Endodermal cell (in vitro differentiated cells): ENCODE measurements at places on chromosomes 7 and 10. TPM values are rescaled to one million over a fixed set of nuclear protein-coding genes. Genes with fewer than 3 reads are reported as not detected.
A peak's percentile ranks its signal among the peaks of the same experiment; 100 is the strongest.

DNA sequence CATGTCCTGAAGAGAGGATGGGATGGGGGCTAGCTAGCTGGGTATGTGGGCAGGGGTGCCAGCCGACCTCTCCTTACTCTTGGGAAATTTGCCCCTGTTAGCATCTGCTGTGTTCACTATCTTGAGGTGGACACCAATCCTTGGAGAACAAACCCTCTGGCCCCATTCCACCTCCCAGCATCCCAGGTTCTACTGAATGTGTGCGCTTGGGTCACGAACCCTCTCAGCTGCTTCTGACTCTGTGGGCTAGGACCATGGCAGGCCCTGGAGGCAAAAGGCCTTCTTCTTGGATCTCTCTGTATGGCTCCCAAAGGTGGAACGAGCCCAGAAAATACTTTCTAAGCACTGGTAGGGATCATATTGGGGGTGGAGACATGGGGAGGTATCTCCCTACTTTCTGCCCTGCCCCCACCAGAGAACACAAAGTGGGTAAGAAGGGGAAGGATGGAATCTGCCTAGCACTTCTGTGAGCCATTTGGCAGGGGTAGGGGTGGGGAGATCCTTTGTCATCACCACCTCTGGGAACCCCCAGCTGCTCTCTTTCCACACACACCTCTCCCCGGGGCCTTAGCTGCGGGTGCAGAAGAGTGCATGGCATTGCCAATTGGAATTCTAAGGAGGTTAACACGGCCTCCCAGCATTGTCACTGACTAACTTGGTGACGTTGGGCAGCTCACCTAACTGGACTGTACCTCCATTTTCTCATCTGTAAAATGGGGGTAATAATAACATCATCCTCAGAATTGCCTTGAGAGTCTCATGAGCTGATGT, 7.7 kb downstream of the UNC5B start:
- no peak overlapping the region for H3K27ac ChIP-seq
- peaks cover 17% of the 10 kb centered on the region for H3K4me1 ChIP-seq
- no peak overlapping the region for H3K4me3 ChIP-seq

- no peak overlapping the region for H3K4me3 ChIP-seq
- no peak for DNase-seq
- H3K4me1 ChIP-seq: peaks cover 4% of the 10 kb centered on the region
- H3K27ac ChIP-seq: no peak overlapping the region
- H3K36me3 ChIP-seq: peaks cover 53% of the 10 kb centered on the region
- H3K27me3 ChIP-seq: no peaks in the 10 kb centered on the region
Measured at GRCh38 chr10:77836299-77836820, 90.2 kb downstream of the DLG5 start.

HIF1AN gene
- 38.3 to 51.8 TPM (median 50.2 TPM) in 3 replicates for total RNA-seq

DNA sequence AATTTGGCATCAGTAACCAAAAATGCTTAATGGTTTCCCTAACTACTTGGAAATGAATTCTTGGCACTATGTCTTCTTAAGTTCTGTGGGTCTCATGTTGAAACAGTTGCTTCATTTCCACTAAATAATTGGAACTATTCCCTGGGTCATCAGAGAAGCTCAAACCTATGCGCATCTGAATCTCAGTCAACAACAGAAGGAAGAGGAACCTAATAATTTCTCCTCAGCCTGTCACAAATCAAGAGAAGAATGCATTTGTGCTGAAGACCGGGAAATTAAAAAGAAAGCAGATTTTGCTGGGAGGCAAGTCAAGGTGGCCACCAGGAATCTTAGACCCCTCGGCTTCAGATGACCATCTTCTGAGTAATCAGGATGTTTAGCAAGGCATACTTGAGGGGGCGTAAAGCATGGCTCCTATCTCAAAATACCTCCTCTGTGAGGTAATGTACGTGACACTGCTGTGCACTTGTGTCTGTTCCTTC, 41.4 kb downstream of the TOMM7 start:
- H3K4me3 ChIP-seq: no peak overlapping the region
- no peak overlapping the region for H3K27ac ChIP-seq
- no peak for DNase-seq
- no peaks in the 10 kb centered on the region for H3K27me3 ChIP-seq
- peaks cover 25% of the 10 kb centered on the region for H3K4me1 ChIP-seq

- no peak overlapping the region for H3K27ac ChIP-seq
- no peak overlapping the region for H3K4me3 ChIP-seq
- H3K36me3 ChIP-seq: no peaks in the 10 kb centered on the region
Measured at GRCh38 chr10:98815039-98815885, 368.5 kb upstream of the HPS1 start.

GRCh38 chr7:29793507-29793906, 12.8 kb upstream of the WIPF3 start:
- H3K36me3 ChIP-seq: no peaks in the 10 kb centered on the region
- no peak overlapping the region for H3K27ac ChIP-seq
- no peaks in the 10 kb centered on the region for H3K27me3 ChIP-seq
- H3K4me3 ChIP-seq: peak overlapping the region; percentile 39
- peaks cover 5% of the 10 kb centered on the region for H3K4me1 ChIP-seq

DNA sequence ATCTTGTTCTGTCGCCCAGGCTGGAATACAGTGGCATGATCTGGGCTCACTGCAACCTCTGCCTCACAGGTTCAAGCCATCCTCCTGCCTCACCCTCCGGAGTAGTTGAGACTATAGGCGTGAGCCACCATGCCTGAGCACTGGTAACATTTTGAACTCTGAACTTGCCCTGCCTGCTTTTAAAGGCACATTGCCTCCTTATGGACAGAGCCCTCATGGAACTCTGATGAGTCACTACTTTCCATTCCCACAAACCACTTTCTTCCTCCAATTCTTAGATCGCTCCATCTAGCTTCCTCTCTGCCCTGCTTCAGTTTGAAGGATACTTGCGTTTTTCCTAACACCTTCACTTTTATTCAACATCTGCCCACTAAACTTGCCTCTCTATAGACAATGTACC, 38.1 kb downstream of the PRPS1L1 start:
- no peaks in the 10 kb centered on the region for H3K4me1 ChIP-seq
- no peak overlapping the region for H3K27ac ChIP-seq
- H3K27me3 ChIP-seq: no peaks in the 10 kb centered on the region
- no peak overlapping the region for H3K4me3 ChIP-seq

- no peaks in the 10 kb centered on the region for H3K4me1 ChIP-seq
- no peak overlapping the region for H3K4me3 ChIP-seq
- H3K27ac ChIP-seq: no peak overlapping the region
Measured at GRCh38 chr10:48500771-48501170, 104.1 kb downstream of the ARHGAP22 start.

GRCh38 chr7:30564243-30564892, 30.3 kb upstream of the GARS1 start:
- H3K4me1 ChIP-seq: no peaks in the 10 kb centered on the region
- no peak overlapping the region for H3K4me3 ChIP-seq
- peak; percentile 97 for DNase-seq
- no peak overlapping the region for H3K27ac ChIP-seq
- H3K27me3 ChIP-seq: peaks cover 84% of the 10 kb centered on the region
- no peaks in the 10 kb centered on the region for H3K36me3 ChIP-seq

PHYHIPL gene
- total RNA-seq: 0.32 and 0.68 TPM in 2 replicates

TAS2R3 gene
- total RNA-seq: 1.4 and 1.6 TPM in 2 replicates

TMEM225B gene
- 2.3 to 3.3 TPM (median 3.2 TPM) in 3 replicates for total RNA-seq

GRCh38 chr7:24017519-24017918, 266.5 kb upstream of the NPY start:
- no peaks in the 10 kb centered on the region for H3K27me3 ChIP-seq
- DNase-seq: no peak
- H3K4me3 ChIP-seq: no peak overlapping the region
- H3K4me1 ChIP-seq: no peaks in the 10 kb centered on the region
- no peak overlapping the region for H3K27ac ChIP-seq
- no peaks in the 10 kb centered on the region for H3K36me3 ChIP-seq

AGMO gene
- 1.9 and 2.2 TPM in 2 replicates for total RNA-seq

DNA sequence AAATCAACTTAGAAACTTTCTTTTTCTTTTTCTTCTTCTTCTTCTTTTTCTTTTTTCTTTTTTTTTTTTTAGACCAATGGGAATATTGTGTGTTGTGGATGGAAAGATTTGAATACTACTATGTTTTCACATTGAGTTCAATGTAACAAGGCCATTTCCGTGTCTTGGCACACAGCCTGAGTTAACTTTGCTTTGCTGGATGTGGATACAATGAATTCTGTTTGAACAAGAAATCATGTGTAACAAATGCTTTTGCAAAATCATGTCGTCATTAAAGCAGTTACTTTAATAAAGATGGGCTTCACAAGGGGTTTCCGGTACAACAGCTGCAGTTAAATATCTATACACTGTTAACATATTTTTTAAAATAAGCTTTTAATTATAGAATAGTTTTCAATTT, 13.5 kb upstream of the ENTPD1 start:
- no peaks in the 10 kb centered on the region for H3K4me1 ChIP-seq
- no peak overlapping the region for H3K4me3 ChIP-seq
- no peaks in the 10 kb centered on the region for H3K27me3 ChIP-seq
- H3K27ac ChIP-seq: no peak overlapping the region

DNA sequence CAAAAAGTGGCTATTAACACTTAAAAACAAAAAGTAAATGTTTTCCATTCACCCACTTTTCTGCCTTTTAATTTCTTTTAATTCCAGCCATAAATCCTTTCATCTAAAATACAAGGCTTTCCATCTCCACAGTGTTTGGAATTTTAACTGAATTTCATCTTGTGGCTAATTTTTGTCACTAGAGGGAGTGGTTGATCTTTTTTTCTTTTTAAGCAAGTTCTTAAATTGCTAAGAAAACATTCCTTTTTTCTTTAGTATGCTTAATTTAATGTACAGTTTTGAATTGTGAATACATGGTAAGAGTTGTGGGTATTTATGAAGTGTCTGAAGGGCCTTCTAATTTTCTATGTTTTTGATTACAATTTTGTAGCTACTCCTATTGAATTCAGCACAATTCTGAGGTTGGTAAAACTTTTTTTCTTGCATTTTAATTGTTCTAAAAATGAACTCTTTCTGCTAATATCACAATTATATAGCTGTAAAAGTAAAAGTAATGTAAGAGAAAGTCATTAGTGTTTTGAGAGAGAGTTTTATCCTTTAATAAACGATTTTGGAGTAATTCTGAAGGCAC, 54.9 kb upstream of the ANK3 start:
- H3K27ac ChIP-seq: no peak overlapping the region
- H3K4me1 ChIP-seq: peaks cover 5% of the 10 kb centered on the region

GRCh38 chr7:146660839-146661238, 544.2 kb downstream of the CNTNAP2 start:
- H3K36me3 ChIP-seq: no peaks in the 10 kb centered on the region
- H3K27me3 ChIP-seq: no peaks in the 10 kb centered on the region
- no peaks in the 10 kb centered on the region for H3K4me1 ChIP-seq
- H3K4me3 ChIP-seq: no peak overlapping the region

- no peaks in the 10 kb centered on the region for H3K4me1 ChIP-seq
- no peak for DNase-seq
- H3K36me3 ChIP-seq: peaks cover 5% of the 10 kb centered on the region
- no peak overlapping the region for H3K4me3 ChIP-seq
Measured at GRCh38 chr10:107423903-107424302, 259.4 kb upstream of the SORCS1 start.

GRCh38 chr7:157151626-157152339, 13.1 kb downstream of the UBE3C start:
- H3K27me3 ChIP-seq: no peaks in the 10 kb centered on the region
- no peak overlapping the region for H3K27ac ChIP-seq
- DNase-seq: no peak
- H3K4me1 ChIP-seq: peaks cover 11% of the 10 kb centered on the region
- no peak overlapping the region for H3K4me3 ChIP-seq

DNA sequence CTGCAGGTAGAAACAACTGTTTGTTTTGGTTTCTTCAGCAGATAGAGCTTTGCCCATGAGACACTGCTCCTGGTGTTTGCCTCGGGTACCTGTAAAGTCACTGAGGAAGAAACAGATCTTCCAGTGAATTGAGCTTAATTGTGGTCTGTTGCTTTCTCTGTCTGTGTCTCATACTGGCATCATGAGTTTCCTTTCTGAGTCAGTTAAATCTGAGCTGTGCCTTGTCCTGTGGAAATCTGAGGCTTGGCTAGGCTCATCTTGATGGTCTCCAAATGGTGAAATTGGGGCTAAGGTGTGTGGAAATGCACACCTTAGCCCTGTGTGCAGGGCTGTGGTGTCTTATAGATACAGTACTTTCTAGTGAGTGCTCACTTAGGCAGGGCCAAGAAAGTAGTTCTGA, 67.4 kb downstream of the GBF1 start:
- no peaks in the 10 kb centered on the region for H3K4me1 ChIP-seq
- no peaks in the 10 kb centered on the region for H3K27me3 ChIP-seq
- H3K27ac ChIP-seq: no peak overlapping the region
- DNase-seq: no peak
- peaks cover 9% of the 10 kb centered on the region for H3K36me3 ChIP-seq

- H3K36me3 ChIP-seq: no peaks in the 10 kb centered on the region
- H3K27ac ChIP-seq: no peak overlapping the region
- H3K4me1 ChIP-seq: no peaks in the 10 kb centered on the region
- peaks cover 44% of the 10 kb centered on the region for H3K27me3 ChIP-seq
Measured at GRCh38 chr7:138750901-138751464, 46.8 kb upstream of the TMEM213 start.

ASAH2 gene
- 4.6 and 5.2 TPM in 2 replicates for total RNA-seq

DNA sequence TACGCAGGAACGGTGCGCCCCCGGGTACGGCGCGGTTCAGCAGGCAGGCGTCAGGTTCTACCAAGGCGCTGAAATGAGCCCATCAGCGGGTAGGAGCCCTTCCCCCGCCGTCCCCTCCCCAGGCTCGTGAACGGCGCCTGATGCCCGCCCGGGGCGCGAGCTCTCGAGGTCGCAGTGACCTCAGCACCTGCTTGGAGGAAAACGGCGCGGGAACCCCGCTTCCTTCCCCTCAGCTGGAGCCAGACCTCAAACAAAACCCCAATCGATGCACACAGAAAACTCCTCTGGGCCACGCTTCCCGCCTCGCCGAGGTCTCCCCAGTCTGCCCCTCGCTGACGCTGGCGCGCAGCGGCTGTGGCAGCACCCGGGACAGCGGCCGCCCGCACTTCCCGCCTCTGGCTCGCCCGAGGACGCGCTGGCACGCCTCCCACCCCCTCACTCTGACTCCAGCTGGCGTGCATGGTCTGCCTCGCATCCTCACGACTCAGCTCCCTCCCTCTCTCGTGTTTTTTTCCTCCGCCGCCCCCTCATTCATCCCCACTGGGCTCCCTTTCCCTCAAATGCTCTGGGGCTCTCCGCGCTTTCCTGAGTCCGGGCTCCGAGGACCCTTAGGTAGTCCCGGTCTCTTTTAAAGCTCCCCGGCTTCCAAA, 514 bp upstream of the GAD2 start:
- H3K4me1 ChIP-seq: peaks cover 16% of the 10 kb centered on the region
- peaks cover 100% of the 10 kb centered on the region for H3K27me3 ChIP-seq
- H3K4me3 ChIP-seq: peak overlapping the region; percentile 77
- DNase-seq: peak; percentile 90

GRCh38 chr7:107027208-107027607, 17.3 kb upstream of the PRKAR2B start:
- no peaks in the 10 kb centered on the region for H3K27me3 ChIP-seq
- no peak for DNase-seq
- no peak overlapping the region for H3K27ac ChIP-seq
- no peak overlapping the region for H3K4me3 ChIP-seq

ACSM6 gene
- total RNA-seq: not detected in 3 replicates

DNA sequence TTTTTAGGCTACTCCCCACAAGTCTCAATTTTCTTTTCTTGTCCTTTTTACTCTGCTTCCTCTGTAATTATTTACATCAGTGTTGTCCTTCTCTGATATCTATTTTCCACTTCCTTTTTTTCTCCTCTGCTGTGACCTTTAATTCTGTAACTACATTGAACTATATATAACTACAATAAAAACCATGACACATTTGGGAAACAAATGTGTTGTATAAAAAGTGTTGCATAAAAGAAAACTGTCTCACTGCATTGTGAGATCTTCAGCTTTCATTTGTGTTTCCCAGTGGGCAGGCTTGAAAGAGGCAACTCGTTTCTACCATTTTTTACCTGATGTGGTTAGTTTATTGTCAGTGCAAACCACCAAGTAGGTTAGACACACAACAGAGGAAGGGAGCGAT, 483.9 kb upstream of the NRP1 start:
- H3K27ac ChIP-seq: no peak overlapping the region
- no peaks in the 10 kb centered on the region for H3K36me3 ChIP-seq
- no peaks in the 10 kb centered on the region for H3K4me1 ChIP-seq
- no peak for DNase-seq
- H3K27me3 ChIP-seq: no peaks in the 10 kb centered on the region

WAC gene
- 110 to 156 TPM (median 133 TPM) in 3 replicates for total RNA-seq

NKX2-3 gene
- not detected in 3 replicates for total RNA-seq
